Tracheal epithelial cell (primary cell): ENCODE measurements at places on chromosomes 6 and 20. TPM values are rescaled to one million over a fixed set of nuclear protein-coding genes. Genes with fewer than 3 reads are reported as not detected.

UBE2C gene
- total RNA-seq: 1.3 and 3.6 TPM in 2 replicates

SCRT2 gene
- total RNA-seq: not detected in 2 replicates

SLC22A3 gene
- total RNA-seq: 8.0 and 9.2 TPM in 2 replicates

TGM3 gene
- total RNA-seq: under 0.01 and 0.43 TPM in 2 replicates

BCAS1 gene
- total RNA-seq: not detected in 2 replicates

OVOL2 gene
- total RNA-seq: 3.6 and 24.5 TPM in 2 replicates

SPATS1 gene
- not detected in 2 replicates for total RNA-seq

RGS19 gene
- 9.2 and 27.2 TPM in 2 replicates for total RNA-seq
